Activated CD4-positive, alpha-beta T cell treated with anti-CD3 and anti-CD28 coated beads for 36 hours (primary cell): ENCODE measurements at places on chromosomes 3 and 15. TPM values are rescaled to one million over a fixed set of nuclear protein-coding genes. Genes with fewer than 3 reads are reported as not detected.
A peak's percentile ranks its signal among the peaks of the same experiment; 100 is the strongest.

DNA sequence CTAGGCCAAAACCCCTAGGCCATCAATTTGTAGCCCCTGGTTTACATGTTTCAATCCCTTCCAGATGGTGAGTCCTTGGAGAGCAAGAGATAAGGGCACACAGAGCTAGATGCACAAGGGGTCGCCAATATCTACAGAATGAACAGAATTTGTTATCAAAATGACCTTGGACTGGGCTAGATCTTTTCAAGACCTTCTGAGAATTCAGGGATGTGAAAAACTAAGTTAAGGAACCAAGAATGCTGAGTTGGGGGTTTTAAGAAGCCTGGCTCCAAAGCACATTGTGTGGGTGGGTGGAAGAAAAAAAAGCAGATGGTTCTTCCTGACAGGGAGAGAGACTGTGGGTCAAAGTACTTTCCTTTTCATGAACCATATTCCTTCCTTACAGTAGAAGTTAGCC lies 10.2 kb downstream of the CDCP1 start:
- no peak for DNase-seq

GRCh38 chr3:49294343-49294742 lies 17.3 kb upstream of the C3orf62 start:
- DNase-seq = no peak

GPR149 gene
- total RNA-seq = not detected

DNA sequence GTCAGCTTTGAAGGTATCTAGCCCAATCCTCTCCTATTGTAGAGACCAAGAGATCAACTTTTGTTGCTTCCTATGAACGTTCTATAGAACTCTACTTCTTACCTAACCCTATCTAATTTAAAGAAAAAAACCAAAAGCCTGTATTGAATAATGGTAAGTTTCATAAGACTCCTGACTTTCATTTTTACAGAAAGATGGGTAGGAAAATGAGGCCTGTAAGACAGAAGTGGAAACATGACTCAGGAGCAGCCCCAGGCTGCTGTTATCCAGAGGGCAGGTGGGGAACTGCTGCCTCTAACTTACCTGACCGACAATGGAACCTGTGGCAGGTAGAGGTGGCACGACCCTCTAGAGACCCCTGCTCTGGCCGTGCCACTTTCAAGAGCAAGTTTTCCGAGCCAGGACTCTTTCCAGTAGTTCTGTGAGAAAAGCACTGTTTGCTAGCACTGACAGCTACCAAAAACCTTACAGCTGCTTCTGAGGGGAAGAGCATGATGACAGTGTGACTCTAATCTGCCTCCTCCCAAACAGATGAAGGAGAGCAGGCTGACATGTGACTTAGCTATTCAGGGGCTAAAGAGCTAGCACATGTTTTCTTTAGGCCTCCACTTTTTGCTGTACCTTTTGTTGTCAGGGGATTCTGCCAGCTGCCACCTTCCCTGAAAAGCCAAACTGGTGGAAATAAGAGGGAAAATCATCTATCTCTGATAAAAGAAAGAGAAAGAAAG lies 17.5 kb downstream of the POPDC2 start:
- peak; percentile 30 for DNase-seq

- no peak for DNase-seq
These were observed 6.0 kb downstream of the NCKIPSD start for GRCh38 chr3:48679411-48680391.

OR4M2 gene
- not detected for total RNA-seq

GP9 gene
- not detected for total RNA-seq

- no peak for DNase-seq
These were observed 7.9 kb downstream of the KBTBD8 start for GRCh38 chr3:67005974-67006373.

DNA sequence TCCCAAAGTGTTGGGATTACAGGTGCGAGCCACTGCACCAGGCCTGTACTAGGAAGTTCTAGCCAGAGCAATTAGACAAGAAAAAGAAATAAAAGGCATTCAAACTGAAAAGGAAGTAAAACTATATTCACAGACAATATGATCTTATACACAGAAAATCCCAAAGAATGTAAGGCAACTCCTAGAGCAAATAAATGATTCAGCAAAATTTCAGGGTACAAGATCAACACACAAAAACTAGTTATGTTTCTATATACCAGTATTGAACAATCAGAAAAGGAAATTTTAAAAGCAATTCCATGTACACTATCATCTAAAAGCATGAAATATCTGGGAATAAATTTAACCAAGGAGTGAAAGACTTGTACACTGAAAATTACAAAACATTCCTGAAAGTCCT lies 180.6 kb downstream of the PDE8A start:
- DNase-seq = no peak
